ENCODE measurements at places on chromosomes 5 and 9. TPM values are rescaled to one million over a fixed set of nuclear protein-coding genes. Genes with fewer than 3 reads are reported as not detected.

PCDHGC3 gene
- total RNA-seq, result 53.7 TPM

KIF27 gene
- total RNA-seq, result 7.2 TPM

PFN3 gene
- total RNA-seq, result not detected

CCDC152 gene
- 3.4 TPM for total RNA-seq

BHMT2 gene
- total RNA-seq, result 6.8 TPM

COL23A1 gene
- total RNA-seq, result not detected

NEUROG1 gene
- not detected for total RNA-seq

ACTBL2 gene
- not detected for total RNA-seq

PRRX2 gene
- total RNA-seq, result 36.1 TPM

SCGB3A1 gene
- not detected for total RNA-seq

SPINK13 gene
- not detected for total RNA-seq

GKAP1 gene
- 1.4 TPM for total RNA-seq

ACOT12 gene
- total RNA-seq, result not detected

GPR150 gene
- total RNA-seq, result 0.27 TPM

PDGFRB gene
- 180 TPM for total RNA-seq

GALNT12 gene
- total RNA-seq, result 138 TPM

CD274 gene
- 0.33 TPM for total RNA-seq

OR13C3 gene
- not detected for total RNA-seq

FAM221B gene
- not detected for total RNA-seq

IL13 gene
- not detected for total RNA-seq

SPINK5 gene
- total RNA-seq, result not detected

BARX1 gene
- total RNA-seq, result 0.09 TPM

BTNL8 gene
- not detected for total RNA-seq

OTP gene
- not detected for total RNA-seq

NPR3 gene
- 2.8 TPM for total RNA-seq

PCDHGC4 gene
- 2.5 TPM for total RNA-seq

C8G gene
- total RNA-seq, result not detected

LCN9 gene
- total RNA-seq, result not detected

EGFLAM gene
- 0.08 TPM for total RNA-seq

LRRC26 gene
- total RNA-seq, result not detected

CTXN3 gene
- not detected for total RNA-seq

SLC4A9 gene
- total RNA-seq, result not detected

UBE2QL1 gene
- 0.25 TPM for total RNA-seq

TGFBI gene
- 227 TPM for total RNA-seq

CNTFR gene
- not detected for total RNA-seq

CDH9 gene
- 0.16 TPM for total RNA-seq

AGTPBP1 gene
- total RNA-seq, result 20.3 TPM

BICD2 gene
- 39.7 TPM for total RNA-seq

DNAH5 gene
- under 0.01 TPM for total RNA-seq

ADAMTS2 gene
- total RNA-seq, result 25.8 TPM

ANKRD18A gene
- 0.09 TPM for total RNA-seq

PKD2L2 gene
- total RNA-seq, result not detected

PCDHA12 gene
- total RNA-seq, result 0.09 TPM

CAPSL gene
- total RNA-seq, result not detected

All from fibroblast of the aortic adventitia (primary cell).